Muscle of arm (tissue), 14 donors: ENCODE measurements at places on chromosomes 12 and 14.

DNA sequence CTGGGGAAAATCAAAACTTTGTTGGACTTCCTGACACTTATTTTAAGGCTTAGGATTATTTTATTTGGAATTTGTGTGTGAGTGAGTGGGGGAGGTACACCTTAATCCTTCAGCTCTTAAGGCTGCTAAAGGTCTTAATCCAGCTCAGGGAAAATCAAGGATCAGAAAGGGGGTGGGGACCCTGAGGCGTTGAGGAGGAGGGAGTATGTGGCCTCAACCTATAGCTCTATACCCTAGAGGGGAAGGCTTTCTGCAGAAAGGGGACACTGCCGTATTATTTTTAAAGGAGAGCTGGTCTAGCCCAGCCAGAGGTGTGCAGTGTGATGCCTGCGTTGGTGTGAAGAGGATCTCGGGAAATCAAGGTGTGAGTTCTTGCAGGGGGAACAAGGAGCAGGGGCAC, 20.0 kb downstream of the IRF2BPL start:
- no peak for DNase-seq

- no peak for DNase-seq
Observed at GRCh38 chr12:110340706-110341105, 59.7 kb downstream of the ATP2A2 start.

DNA sequence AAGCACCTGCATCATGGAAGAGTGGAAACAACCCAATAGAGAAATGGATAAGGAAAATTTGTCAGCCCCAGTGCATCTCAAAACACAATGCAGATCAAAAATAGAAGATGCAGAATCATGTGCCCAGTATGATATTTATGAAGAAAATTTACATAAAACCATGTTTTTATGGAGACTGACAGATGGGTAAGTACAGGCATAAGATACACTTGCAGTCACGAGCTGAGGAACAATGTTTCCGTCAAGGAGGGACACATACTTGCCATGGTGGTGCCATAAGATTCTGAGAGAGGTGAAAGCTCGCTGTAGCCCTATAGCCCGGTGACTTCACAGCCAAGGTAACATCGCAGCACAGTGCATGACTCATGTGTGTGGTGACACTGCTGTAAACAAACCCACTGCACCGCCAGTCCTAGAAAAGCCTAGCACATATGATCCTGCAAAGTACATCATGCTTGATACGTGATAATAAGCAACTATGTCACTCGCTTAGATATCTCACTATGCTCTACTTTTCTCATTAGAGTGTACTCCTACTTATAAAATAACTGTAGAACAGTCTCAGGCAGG, 112.6 kb downstream of the RIMBP2 start:
- DNase-seq: no peak

- no peak for DNase-seq
Observed at GRCh38 chr12:24709216-24709615, 239.7 kb downstream of the BCAT1 start.

- DNase-seq: no peak
Observed at GRCh38 chr14:59871166-59871495, 555 bp upstream of the RTN1 start.

GRCh38 chr14:26191671-26192070, 406.2 kb downstream of the NOVA1 start:
- no peak for DNase-seq
